Immature natural killer cell (primary cell): ENCODE measurements at places on chromosomes 11 and 22. TPM values are rescaled to one million over a fixed set of nuclear protein-coding genes. Genes with fewer than 3 reads are reported as not detected.

- DNase-seq, result no peak
Observed at GRCh38 chr22:27686534-27686933, 115.0 kb downstream of the MN1 start.

DNA sequence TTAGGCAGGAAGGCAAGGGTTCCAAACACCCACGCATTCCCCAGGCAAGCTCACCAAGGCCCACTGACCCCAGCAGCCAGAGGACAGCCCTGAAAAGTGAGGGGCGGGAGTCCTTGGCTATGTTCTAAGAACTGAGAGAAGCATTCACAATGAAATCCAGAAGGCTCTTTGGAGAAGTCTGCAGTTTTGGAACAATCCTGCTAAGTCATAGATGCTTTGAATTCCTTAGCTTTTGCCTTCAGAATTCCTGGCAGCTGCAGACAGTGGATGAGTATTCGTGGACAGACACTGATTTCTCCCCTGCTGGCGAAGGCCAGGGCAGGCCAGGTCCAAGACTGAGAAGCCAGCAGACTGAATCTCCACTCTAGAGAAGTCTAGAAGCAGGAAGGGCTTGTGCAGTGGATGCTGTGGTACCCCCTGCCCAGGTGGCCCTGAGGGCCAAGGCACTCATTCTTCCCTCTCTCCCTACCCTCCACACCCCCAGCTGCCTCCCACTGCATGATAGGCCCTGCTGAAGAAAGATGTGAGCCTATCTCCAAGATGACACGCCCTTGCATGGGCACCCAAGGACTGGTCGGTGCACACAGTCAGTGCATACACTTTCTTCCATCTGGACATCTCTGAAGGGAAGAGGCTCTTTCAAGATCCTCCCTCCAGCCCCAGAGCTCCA, 133.2 kb upstream of the TEAD1 start:
- no peak for DNase-seq

SLC22A8 gene
- not detected for polyA plus RNA-seq

C1QTNF4 gene
- polyA plus RNA-seq, result not detected

- DNase-seq, result no peak
Observed at GRCh38 chr11:130411223-130411622, 17.2 kb downstream of the ADAMTS8 start.

- DNase-seq, result no peak
Observed at GRCh38 chr11:2844116-2844842, 41.3 kb downstream of the CDKN1C start.

DNA sequence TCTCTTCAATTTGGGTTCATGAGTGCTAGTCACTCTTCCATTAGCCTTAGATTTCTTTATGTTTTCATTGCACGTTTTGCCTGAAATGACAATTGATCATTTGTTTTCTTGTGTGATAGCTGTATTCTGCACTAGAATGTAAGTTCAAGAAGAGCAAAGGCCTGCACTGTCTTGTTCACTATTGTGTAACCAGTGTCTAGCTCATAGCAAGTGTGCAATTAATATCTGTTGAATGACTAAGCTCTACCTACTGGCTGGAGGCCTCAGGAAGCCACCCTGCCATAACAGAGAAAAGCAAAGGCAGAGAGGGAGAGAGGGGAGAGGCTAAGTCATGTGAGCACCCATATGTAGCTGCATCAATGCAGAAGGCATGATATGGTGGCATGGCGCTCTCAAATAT, 292.8 kb upstream of the SYN3 start:
- DNase-seq, result no peak

DNA sequence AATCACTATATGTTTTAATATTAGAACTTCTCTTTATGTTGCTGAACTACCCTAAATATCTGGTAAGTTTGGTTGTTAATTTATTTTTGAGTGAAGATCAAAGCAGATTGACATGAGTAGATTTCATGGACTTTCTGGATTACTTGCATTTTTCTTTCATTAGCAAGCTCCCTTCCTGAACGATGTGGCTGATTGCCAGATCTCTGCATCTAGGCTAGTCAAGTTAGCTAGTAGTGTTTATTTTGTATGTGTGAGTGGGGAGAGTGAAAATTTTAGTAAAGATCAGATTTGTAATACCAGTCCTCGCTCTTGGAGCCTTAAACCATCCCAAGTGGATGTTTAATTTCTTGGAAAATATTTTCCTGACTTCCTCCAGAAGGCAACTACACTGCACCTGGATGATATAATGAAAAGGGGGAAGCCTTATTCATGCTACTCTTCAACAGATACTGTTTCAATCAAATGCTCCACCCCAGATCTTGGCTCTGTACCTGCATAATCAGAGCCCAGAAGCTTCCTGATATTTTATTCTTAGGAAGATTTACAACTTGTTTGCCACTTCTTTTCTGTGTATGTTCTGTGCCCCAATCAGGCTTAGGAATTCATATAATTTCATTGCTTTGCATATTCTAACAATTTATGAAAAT, 143.2 kb upstream of the GRIA4 start:
- DNase-seq, result no peak

- no peak for DNase-seq
Observed at GRCh38 chr11:70836071-70836470, 416.3 kb downstream of the SHANK2 start.

DNA sequence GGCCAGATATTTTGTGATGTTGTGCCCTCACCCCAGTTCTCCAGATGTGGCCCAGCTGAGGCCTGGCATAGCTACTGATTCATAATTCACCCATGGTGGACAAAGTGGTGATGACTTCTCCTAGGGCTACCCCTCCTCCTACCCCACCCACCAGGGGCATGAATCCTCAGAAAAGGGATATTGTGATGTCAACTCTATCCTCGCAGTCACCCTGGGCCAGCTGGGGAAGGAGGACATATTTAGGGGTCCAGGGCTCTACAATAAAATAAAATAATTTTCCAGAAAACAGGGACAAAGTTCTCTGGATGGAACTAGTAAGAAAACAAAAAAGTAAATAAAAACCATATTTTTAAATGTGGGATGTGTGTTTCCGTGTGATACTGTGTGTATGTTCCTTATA, at the start of gene UBQLNL:
Gene UBQLNL (minus strand): TSS at position 101 of the 400 bp plus-strand sequence. CDS start 258 bp downstream, outside the sequence.
- DNase-seq, result no peak

GRCh38 chr11:47349521-47350095, 2.9 kb downstream of the MYBPC3 start:
- DNase-seq, result no peak

DNA sequence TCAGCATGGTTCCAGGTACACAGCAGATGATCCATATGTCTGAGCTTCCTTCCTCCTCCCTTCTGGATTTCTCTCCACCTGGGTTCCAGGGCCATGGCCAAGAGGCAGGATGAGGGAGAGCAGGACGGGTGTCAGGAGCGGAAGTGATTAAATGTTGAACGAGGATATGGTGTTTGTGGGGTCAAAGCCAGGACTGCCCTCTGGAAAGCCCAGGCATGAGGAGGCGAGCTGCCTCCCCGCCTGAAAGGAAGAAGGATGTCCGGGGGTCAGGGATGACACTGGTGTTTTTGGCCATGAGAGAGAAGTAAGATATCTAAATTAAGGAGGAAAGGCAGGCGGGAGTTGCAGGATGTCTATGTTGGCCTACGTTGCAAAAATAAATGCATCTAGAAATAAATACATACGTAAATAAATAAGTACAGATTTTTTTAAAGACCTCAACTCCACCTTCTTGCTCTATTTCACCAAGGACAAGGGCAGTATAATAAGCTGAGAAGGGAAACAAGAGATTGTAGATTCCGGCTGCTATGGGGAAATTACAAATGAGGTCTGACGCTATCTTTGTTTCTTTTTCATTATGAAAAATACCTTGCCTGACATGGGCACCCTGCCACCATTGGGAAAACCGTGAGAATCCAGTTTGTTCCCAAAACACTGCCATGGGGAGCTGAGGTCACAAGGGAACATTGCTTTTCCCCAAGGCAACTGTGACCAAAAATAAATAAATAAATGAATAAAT, 27.6 kb upstream of the LIPT2 start:
- no peak for DNase-seq

UBXN1 gene
- 152 TPM for polyA plus RNA-seq

GRCh38 chr11:46290598-46291309, 13.3 kb downstream of the CREB3L1 start:
- no peak for DNase-seq

RPS6KA4 gene
- polyA plus RNA-seq, result 5.0 TPM

MCHR1 gene
- not detected for polyA plus RNA-seq

GRCh38 chr11:82308979-82309378, 424.7 kb downstream of the FAM181B start:
- no peak for DNase-seq

DNA sequence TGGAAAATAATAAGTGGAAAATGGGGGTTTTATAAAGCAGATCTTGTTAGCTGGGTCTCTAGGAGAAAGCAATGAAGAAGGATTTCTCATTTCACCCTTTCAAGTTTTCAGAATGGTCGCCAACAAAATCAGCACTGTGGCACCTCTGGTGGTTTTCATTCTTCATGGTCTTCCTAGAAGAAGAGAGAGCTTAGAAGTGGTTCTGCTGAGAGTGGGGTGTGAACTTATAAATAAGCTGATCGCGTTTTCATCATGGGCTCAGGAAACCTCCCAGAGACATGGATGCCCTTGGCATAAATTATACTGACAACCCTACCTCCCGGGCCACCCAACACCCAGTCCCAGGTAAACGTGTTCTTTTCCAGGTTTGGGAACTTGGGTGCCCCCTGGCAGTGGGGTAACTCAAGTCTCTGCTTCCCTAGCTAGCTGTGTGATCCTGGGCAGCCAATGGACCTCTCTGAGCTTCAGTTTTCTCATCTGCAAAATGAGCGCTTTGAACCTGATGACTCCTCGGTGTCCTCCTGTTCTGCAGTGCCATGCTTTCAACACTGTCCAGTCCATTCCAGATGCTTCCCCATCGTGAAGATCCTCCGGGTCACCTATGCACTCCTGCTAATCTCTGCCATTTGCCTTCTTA, 72.6 kb upstream of the GRAMD1B start:
- DNase-seq, result no peak

- no peak for DNase-seq
Observed at GRCh38 chr11:32478277-32478731, 43.0 kb upstream of the WT1 start.

- no peak for DNase-seq
Observed at GRCh38 chr11:36230779-36231699, 58.2 kb downstream of the COMMD9 start.

DNA sequence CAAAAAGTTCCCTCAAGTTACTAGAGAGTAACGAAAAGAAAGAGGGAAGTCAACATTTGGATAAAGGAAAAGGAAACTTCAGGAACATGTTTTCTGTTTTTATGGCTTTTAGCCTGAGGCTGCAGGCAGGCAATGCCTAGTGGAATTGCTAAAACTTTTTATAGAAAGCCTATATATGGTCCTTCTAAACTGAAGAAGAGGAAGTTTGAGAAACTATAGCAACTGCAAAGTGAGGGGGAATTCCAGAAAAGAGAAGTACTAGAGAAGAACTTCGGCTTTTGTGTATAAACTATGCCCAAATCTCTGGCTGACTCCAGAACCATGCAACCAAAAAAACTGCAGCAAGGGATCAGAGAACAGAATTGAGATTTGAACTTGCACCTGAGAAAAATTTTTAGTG, 74.3 kb upstream of the ARHGAP42 start:
- no peak for DNase-seq

DNA sequence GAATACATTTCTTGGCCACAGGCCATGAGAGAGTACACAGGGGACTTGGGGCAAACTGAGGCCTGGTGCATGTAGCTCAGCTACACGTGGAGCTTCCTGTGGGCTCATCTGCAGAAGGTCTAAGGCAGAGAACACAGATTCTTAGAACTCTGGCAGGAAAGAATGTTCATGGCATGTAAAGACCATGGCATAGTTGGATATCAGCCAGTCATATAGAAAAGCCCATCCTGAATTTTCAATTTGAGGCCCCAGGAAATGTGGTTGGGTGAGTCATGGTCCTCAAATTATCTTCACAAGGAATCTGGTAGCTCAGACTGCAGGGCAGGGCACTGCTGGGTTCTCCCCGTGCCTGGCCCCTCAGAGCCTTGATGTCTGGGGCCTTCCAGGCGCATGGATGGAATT, 13.7 kb upstream of the ST3GAL4 start:
- DNase-seq, result no peak

DNA sequence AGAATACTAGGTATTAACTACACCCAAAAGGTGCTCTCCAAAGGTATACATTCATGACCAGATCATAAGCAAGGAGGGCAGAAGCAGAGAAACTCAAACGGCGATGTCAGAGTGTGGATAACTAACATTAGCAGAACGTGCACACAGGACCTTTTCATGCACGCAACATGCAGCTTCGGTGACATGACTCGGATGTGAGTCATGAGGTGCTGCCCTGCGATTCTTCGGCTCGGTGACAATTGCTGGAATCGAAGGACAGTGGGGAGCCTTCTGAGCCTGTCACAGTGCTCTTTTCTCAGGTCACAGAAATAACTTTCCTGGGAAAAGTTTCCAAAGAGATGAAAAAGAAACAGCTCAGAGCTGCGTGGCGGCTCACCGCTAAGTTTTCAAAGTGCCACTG, 418.5 kb upstream of the SYN3 start:
- DNase-seq, result no peak

DNA sequence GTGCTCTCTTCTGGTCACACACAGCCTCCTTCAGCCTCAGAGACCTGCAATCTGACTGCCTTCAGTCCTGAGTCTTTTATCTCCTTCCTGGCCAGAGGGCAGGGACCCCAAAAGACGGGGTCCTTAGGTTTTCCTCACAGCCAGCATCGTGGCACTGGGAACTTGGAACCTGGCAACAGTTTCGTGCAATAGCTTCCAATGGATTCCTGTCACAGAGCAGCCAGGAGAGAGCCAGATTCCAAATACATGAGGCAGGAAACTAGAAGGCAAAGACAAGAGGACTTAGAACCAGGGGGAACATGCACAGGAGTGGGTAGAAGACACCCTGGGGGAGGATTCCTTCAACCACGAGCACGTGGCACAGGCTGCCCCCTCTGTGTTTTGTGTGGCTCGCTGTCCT, 48.6 kb downstream of the C11orf91 start:
- no peak for DNase-seq

GRCh38 chr11:122345586-122345985, 229.6 kb upstream of the BLID start:
- DNase-seq, result no peak

MUC5B gene
- not detected for polyA plus RNA-seq

DNA sequence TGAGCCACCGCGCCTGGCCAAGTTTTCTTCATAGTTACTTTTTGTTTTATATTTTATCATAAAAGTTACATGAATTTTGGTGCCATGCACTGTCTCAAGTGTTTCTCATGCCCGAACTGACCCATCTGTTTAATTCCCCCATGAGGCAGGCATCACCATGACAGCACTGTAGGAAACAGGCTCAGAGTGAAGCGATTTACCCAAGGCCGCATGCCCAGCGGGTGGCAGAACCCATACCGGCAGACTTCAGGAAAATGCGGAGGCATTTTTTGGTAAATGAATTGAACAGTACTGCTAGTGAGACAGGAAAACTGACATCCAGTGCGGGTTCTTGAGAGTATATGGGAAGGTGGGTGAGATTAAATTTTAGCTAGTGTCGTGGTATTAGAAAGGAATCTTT, 19.0 kb downstream of the CECR2 start:
- no peak for DNase-seq

JHY gene
- polyA plus RNA-seq, result 3.3 TPM

MYBPC3 gene
- not detected for polyA plus RNA-seq

PRG3 gene
- not detected for polyA plus RNA-seq
